ENCODE measurements at places on chromosomes 11 and 22.

DNA sequence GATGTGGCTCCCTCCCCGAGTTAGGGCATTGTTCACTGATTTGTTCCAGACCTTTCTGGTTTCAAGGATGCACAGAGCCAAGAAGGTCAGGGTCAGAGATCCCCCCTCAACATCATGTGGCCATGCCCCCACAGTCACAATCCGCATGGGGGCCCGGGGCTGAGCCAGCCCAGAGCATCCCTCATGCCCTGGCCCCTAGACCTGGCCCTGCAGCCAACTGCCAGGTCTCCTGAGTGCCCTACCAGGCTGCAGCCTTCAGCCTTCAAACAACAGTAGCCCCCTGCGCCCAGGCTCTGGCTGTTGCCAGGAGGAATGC lies 142.4 kb downstream of the CRYBB2 start:
- DNase-seq, result no peak

DNA sequence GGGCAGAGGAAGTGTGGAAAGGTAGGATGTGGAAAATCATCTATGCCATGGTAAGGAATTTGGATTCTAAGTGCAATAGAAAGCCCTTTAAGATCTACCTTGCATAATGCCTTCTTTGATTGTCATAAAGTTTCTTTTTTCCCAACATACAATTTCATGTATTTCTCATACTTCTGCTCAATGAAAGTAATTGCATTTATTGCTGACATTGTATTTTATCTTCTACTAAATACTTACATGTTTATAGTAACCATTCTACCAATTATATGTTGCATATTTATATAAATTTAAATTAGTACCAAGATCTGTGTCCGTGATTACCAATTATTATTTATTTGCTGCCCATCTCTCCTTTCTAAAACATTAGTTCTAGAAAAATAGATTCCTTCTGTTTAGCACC lies 114.8 kb downstream of the CNTN5 start:
- DNase-seq, result no peak

GRCh38 chr11:36253238-36253637 lies 36.0 kb downstream of the COMMD9 start:
- no peak for DNase-seq

- DNase-seq, result no peak
Observed at GRCh38 chr11:43779306-43779705, 98.8 kb downstream of the HSD17B12 start.

DNA sequence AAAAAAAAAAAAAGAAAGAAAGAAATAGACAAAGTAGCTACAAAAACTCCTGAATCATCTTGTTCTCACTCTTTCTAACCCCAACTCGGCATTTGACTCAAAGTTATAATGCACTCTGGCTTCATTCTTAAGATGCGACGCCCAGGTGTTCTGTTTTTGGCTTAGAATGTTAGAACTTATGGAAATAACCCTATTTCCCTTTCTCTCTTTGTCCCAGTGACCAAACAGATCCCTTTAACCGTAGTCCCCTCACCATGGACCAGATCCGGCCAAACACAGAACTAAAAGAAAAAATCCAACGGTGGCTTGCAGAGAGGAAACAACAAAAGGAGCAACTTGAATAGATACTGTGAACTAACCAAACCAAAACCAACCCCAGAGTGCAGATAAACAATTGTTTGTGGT lies 5.3 kb upstream of the ATP5MG start:
- DNase-seq, result no peak

- DNase-seq, result no peak
Observed at GRCh38 chr22:43745411-43745770, 66.7 kb downstream of the EFCAB6 start.

GRCh38 chr11:47189100-47189834 lies 3.0 kb upstream of the PACSIN3 start:
- no peak for DNase-seq

Data from GM12865 (cell line).